CD4-positive, alpha-beta T cell treated with Interleukin-10 for 1 hour (primary cell): ENCODE measurements at places on chromosomes 13 and 19.
A peak's percentile ranks its signal among the peaks of the same experiment; 100 is the strongest.

DNA sequence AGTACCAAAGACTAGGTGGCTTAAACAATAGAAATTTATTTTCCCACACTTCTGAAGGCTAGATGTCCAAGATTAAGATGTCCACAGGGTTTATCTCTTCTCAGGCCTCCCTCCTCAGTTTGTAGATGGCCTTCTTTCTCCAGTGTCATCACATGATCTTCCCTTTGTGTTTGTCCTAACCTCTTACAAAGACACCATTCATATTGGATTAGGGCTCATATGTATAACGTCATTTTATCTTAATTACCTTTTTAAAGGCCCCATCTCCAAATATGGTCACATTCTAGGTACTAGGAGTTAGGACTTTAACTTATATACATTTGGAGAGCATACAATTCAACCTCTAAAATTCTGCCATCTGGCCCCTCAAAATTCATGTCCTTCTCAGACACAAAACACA is 34.3 kb downstream of the N4BP2L2 start:
- DNase-seq, result no peak

DNA sequence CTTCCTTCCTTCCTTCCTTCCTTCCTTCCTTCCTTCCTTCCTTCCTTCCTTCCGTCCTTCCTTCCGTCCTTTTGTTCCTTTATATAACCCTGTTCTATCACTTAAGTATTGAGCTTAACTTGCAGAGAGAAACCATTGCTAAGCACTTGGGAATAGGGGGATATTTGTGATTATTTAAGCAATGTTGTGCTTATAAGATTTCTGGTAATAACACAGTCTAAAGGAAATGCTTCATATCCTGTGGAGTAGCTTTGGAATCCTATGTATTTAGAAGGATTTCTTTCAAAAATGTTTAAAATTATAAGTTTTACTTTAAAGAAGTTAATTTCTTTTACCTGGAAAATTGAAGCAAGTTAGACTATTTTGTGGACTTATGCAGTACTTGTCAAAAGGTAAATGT is 209.8 kb downstream of the PCCA start:
- no peak for DNase-seq

- no peak for DNase-seq
Measured at GRCh38 chr19:4284974-4285373, 5.9 kb downstream of the SHD start.

DNA sequence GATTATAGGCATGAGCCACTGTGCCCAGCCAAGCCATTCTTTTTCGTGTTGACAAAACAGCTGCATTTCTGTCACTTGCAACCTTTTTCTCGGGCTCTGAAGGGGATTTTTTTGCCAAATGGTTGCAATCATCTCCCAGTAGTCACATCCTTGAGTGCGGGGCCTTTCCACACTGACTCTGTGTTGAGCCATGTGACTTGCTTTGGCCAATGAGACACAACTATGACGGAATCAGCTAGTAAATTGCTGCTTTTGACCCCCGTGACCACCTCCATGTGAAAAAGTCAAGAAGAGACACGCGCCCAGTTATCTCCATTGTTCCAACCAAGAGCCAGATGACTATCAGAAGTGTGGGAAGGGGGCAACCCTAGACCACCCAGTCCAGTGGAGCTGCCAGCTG is 18.3 kb downstream of the NPHS1 start:
- no peak for DNase-seq

- peak; percentile 81 for DNase-seq
Measured at GRCh38 chr19:4115050-4115817, 8.7 kb downstream of the MAP2K2 start.

- no peak for DNase-seq
Measured at GRCh38 chr13:111908361-111908760, 158.6 kb upstream of the SOX1 start.

- DNase-seq, result peak; percentile 40
Measured at GRCh38 chr19:38869160-38869835, 8.8 kb downstream of the RINL start.

- DNase-seq, result no peak
Measured at GRCh38 chr13:91572439-91572838, 174.0 kb downstream of the GPC5 start.

DNA sequence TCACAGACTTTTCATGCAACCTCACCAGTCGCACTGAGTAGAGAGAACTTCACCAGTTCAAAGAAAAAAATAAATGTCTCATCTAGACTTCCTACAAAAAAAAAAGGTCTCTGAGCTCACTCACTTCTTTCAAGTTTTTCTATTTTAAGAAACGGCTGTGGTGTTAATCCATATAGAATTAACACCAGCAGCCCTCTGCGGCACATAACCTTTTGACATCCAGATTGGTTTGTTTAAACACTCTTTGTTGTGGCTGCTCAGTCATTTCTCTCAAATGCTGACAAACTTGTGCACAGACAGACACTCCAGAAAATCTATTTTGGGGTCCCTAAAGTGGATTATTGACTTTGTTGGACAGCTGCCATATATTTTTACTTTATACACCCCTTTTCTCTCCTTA is 874.9 kb downstream of the EFNB2 start:
- DNase-seq, result no peak

GRCh38 chr13:26528527-26528926 is 29.0 kb upstream of the WASF3 start:
- no peak for DNase-seq

GRCh38 chr13:49571299-49572240 is 13.8 kb downstream of the RCBTB1 start:
- DNase-seq, result no peak

DNA sequence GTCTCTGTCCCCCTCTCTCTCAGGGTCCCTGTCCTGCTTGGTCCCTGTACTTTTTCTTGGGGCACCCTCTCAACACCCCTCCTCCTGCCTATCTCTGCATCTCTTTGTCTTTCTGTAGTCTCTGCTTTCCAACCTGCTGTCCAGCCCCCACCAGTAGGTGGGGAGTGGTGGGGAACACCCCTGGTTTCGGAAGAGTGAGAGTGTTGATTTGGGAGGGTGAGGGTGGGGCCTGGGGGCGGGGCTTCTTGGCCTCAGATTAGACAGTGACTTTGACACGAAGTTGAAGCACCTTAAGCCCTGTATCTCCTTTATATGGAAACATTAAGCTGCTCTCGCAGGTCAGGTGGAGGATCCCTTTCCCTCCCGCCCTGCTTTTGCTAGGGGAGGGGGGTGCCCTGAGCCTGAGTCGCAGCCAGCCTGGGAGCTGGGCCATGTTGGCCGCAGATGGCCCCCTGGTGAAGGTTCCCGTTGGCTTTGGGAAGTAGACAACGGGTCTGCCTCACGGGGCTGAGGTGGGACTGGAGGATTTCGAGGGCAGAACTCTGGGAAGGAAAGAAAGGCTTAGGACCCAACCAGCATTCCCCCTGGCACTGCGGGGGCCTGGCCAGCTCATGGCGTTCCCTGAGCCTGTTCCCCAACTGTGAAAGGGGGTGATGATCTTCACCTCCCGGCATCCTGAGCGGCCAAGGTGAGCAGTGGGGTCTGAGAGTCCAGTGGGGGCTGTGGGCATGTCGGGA is at the start of gene KCNJ14:
Gene KCNJ14, plus strand, starts transcription at position 404 of the 737 bp plus-strand sequence. CDS start 6,151 bp downstream, outside the sequence.
- no peak for DNase-seq

DNA sequence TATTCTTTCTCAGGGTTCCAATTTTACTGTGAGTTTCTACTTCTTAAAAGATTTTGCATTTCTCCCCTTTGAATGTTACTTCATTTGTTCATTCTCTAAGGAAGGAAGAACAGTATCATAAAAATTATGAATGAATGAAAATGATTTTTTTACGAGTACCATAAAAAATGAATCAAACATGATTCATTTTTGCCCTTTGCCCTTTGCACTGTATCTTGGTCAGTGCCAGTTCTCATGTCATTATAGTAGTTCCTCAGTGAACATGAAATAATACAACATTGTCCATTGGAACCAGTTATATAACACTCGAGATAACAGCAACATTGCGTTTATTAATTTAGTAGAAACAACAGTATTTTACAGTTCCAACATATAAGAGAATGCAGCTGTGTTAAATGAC is 28.8 kb downstream of the FLT1 start:
- DNase-seq, result no peak

DNA sequence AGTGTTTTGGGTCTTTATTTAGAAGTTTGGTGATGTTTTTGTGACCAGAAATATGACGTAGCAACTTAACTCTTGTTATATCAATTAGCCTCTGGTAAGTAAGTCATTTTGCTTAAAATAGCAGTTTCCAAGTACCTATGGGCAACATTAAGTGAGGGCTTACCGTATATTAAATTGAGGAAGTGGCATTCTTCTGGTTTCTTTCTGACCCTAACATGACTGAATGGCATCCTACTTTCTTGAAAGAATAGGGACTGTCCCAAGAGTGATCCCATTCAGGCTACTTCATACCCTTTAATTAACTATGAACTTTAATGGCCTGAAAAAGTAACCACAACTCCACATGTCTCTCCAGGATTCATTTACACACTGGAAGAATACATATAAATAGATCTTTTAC is 106.6 kb downstream of the MZT1 start:
- DNase-seq, result no peak

DNA sequence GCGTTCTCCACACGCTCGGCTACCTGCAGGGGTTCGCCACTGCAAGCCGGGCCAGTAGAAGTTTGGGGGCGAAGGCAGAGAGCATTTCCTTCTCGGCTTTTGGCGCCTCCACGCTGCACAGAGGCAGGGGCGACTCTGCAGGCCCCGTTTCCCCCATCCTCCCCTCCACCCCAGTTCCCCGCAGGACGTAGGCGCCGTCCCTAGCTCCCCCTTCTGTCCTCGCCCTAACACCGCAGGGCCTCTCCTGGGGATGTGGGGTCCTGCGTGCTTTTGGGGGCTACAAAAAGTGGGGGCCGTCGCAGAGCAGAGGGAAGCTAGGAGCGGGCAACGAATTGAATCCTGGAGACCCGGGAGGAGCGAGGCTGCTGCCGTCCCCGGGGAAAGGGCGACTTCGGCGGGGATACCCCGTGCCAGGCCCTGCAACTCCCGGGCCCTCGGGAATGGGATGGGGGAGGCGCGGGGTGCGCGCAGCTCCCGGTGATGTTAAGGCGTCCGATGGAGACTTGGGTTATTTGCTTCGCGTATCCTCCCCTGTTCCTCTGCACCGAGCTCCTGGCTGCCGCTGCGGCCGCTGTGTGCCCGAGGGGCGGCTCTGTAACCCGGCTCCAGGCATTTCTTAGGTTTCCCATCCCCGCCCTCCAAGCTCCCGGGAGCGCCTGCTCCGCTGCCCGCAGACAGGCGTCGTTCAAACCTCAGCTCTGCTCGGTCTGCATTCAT is 255.9 kb upstream of the SOX21 start:
- DNase-seq, result no peak
